Muscle of arm (tissue), 14 donors: ENCODE measurements at places on chromosomes 3 and 15. TPM values are rescaled to one million over a fixed set of nuclear protein-coding genes. Genes with fewer than 3 reads are reported as not detected.

Gene PLSCR5
- polyA plus RNA-seq: not detected

Gene STAB1
- polyA plus RNA-seq: 47.8 TPM

Gene POLQ
- 4.2 TPM for polyA plus RNA-seq

Gene GYG1
- polyA plus RNA-seq: 78.5 TPM

Gene NXPE3
- 27.3 TPM for polyA plus RNA-seq

Gene STRC
- not detected for polyA plus RNA-seq

Gene LRRIQ4
- not detected for polyA plus RNA-seq

Gene NFKBIZ
- 9.3 TPM for polyA plus RNA-seq

Gene NAALADL2
- 14.7 TPM for polyA plus RNA-seq

Gene CDHR4
- not detected for polyA plus RNA-seq

Gene RARRES1
- polyA plus RNA-seq: 3.1 TPM

Gene SAMMSON
- not detected for polyA plus RNA-seq

Gene MUC13
- polyA plus RNA-seq: not detected

Gene CPLX3
- not detected for polyA plus RNA-seq

Gene DUOXA2
- not detected for polyA plus RNA-seq

Gene NR2E3
- 2.7 TPM for polyA plus RNA-seq

Gene ZNF501
- 5.9 TPM for polyA plus RNA-seq

Gene SLMAP
- 70.8 TPM for polyA plus RNA-seq

Gene ITGA11
- polyA plus RNA-seq: 3.0 TPM

Gene GPR27
- not detected for polyA plus RNA-seq

Gene RTP1
- not detected for polyA plus RNA-seq

Gene GHRL
- polyA plus RNA-seq: not detected

Gene MTMR10
- polyA plus RNA-seq: 26.6 TPM

Gene STAC
- polyA plus RNA-seq: 33.0 TPM

Gene C3orf49
- polyA plus RNA-seq: 0.16 TPM

Gene SQOR
- polyA plus RNA-seq: 2.4 TPM

Gene MNS1
- polyA plus RNA-seq: 7.6 TPM

Gene ANKUB1
- polyA plus RNA-seq: 0.61 TPM

Gene SPINK8
- polyA plus RNA-seq: not detected

Gene GPR149
- polyA plus RNA-seq: 0.08 TPM
